Spinal cord (tissue), 10 donors: ENCODE measurements at places on chromosomes 1 and 21. TPM values are rescaled to one million over a fixed set of nuclear protein-coding genes. Genes with fewer than 3 reads are reported as not detected.
A peak's percentile ranks its signal among the peaks of the same experiment; 100 is the strongest.

SH3BGR gene
- 3.4 TPM for total RNA-seq

GRCh38 chr1:197725044-197725443 is 50.2 kb downstream of the DENND1B start:
- H3K4me3 ChIP-seq: no peak overlapping the region
- no peaks in the 10 kb centered on the region for H3K27me3 ChIP-seq
- no peaks in the 10 kb centered on the region for H3K4me1 ChIP-seq
- no peak for DNase-seq
- no peaks in the 10 kb centered on the region for H3K36me3 ChIP-seq

- no peak overlapping the region for H3K4me3 ChIP-seq
- H3K27me3 ChIP-seq: no peaks in the 10 kb centered on the region
- DNase-seq: no peak
- H3K36me3 ChIP-seq: no peaks in the 10 kb centered on the region
- H3K4me1 ChIP-seq: no peaks in the 10 kb centered on the region
Observed at GRCh38 chr1:239947801-239948200, 143.9 kb upstream of the FMN2 start.

- no peaks in the 10 kb centered on the region for H3K27me3 ChIP-seq
- no peak overlapping the region for H3K27ac ChIP-seq
- peaks cover 48% of the 10 kb centered on the region for H3K4me1 ChIP-seq
- H3K36me3 ChIP-seq: peaks cover 22% of the 10 kb centered on the region
Observed at GRCh38 chr1:182601416-182601786, 2.8 kb downstream of the RGS16 start.

GRCh38 chr1:84379138-84379916 is 19.0 kb upstream of the DNASE2B start:
- DNase-seq: no peak
- H3K4me3 ChIP-seq: no peak overlapping the region
- no peaks in the 10 kb centered on the region for H3K4me1 ChIP-seq
- no peaks in the 10 kb centered on the region for H3K36me3 ChIP-seq
- no peak overlapping the region for H3K27ac ChIP-seq

LRRC71 gene
- total RNA-seq: 4.5 TPM

CCDC185 gene
- total RNA-seq: not detected

RGS4 gene
- total RNA-seq: 15.5 TPM

OLIG2 gene
- 44.0 TPM for total RNA-seq

KLHDC8A gene
- total RNA-seq: 12.0 TPM

DPT gene
- 9.4 TPM for total RNA-seq

GRCh38 chr1:99565606-99566289 is 80.2 kb upstream of the PALMD start:
- no peaks in the 10 kb centered on the region for H3K27me3 ChIP-seq
- no peak overlapping the region for H3K27ac ChIP-seq
- H3K36me3 ChIP-seq: no peaks in the 10 kb centered on the region
- H3K4me3 ChIP-seq: no peak overlapping the region
- DNase-seq: no peak

LCE2B gene
- total RNA-seq: not detected

- H3K4me3 ChIP-seq: no peak overlapping the region
- peaks cover 10% of the 10 kb centered on the region for H3K36me3 ChIP-seq
- H3K4me1 ChIP-seq: peaks cover 46% of the 10 kb centered on the region
Observed at GRCh38 chr1:110608247-110608646, 2.1 kb upstream of the KCNA2 start.

- H3K4me3 ChIP-seq: peak within 1 kb of the TSS; percentile 51
- H3K27me3 ChIP-seq: peaks cover 2% of the 10 kb centered on the region
- DNase-seq: no peak
- H3K4me1 ChIP-seq: peaks cover 14% of the 10 kb centered on the region
- H3K36me3 ChIP-seq: no peaks in the 10 kb centered on the region
- peak within 1 kb of the TSS; percentile 26 for H3K27ac ChIP-seq
Observed at GRCh38 chr1:165444897-165445370, at the start of gene RXRG. RXRG (minus strand) TSS chr1:165445126; CDS start chr1:165444893, 233 bp downstream.

PLEKHN1 gene
- total RNA-seq: not detected

DNA sequence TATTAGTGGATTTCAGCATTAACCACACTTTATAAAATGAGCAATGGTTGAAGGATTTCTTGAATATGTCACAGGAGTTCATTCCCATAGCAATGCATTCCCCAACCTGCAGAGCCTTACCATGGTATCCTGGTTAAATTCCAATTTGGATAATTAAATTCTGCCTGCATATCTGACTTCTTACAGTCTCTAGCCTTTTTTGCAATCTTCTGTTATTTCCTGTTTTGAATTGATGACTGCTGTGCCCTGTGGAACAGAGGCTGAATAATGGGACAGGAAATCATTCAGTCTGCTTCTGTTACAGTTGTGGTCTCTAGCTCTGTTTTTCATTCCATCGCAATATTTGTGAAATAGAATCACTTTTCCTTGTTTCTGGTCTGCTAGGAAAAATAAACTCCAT is 1823.9 kb downstream of the PLA2G4A start:
- no peak overlapping the region for H3K4me3 ChIP-seq
- no peaks in the 10 kb centered on the region for H3K27me3 ChIP-seq
- H3K27ac ChIP-seq: no peak overlapping the region
- H3K4me1 ChIP-seq: no peaks in the 10 kb centered on the region
- H3K36me3 ChIP-seq: no peaks in the 10 kb centered on the region

DNA sequence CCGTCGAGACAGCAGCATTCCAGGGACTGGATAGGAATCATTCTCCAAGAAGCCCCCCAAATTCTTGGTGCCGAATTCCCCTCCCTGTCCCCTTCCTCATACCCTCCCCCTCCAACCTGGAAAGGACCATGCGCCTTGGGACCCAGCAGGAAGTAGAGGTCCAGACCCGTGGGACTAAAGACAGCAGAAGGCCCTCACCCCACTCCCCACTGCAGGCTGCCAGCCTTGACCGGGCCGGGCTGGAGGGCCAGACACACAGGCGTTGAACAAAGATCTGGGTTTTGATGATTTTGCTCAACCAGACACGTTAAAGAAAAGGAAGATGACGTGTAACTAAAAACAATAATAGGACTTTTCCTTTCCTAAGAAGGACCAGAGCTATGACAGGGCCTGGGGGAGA is 286.5 kb downstream of the NPHP4 start:
- H3K27ac ChIP-seq: no peak overlapping the region
- no peak overlapping the region for H3K4me3 ChIP-seq
- peaks cover 32% of the 10 kb centered on the region for H3K4me1 ChIP-seq
- H3K27me3 ChIP-seq: no peaks in the 10 kb centered on the region
- H3K36me3 ChIP-seq: no peaks in the 10 kb centered on the region

GRCh38 chr1:13682444-13682843 is 17.5 kb upstream of the PRDM2 start:
- no peaks in the 10 kb centered on the region for H3K27me3 ChIP-seq
- DNase-seq: no peak
- H3K36me3 ChIP-seq: no peaks in the 10 kb centered on the region

WNT3A gene
- total RNA-seq: 0.06 TPM

DNA sequence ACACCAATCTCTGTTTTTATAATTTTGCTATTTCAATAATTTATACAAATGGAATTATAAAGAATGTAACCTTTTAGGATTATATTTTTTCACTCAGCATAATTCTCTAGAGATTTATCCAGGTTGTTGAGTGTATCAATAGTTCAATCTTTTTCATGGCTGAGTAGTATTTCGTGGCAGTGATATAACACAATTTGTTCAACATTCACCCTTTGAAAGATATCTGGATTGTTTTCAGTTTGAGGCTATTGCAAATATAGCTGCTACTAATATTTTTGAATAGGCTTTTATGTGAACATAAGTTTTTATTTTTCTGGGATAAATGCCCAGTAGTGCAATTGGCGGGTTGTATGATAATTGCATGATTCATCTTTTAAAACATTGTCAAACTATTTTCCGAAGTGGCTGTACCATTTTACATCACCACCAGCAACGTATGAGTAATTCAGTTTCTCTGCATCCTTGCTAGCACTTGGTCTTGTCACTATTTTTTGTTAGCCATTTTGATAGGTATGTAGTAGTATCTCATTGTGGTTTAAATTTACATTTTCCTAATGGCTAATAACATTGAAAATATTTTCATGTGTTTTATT is 55.6 kb upstream of the ABCD3 start:
- no peaks in the 10 kb centered on the region for H3K36me3 ChIP-seq
- no peak overlapping the region for H3K4me3 ChIP-seq
- no peak overlapping the region for H3K27ac ChIP-seq
- no peak for DNase-seq
- no peaks in the 10 kb centered on the region for H3K27me3 ChIP-seq

- H3K27me3 ChIP-seq: no peaks in the 10 kb centered on the region
- H3K4me3 ChIP-seq: peak overlapping the region; percentile 47
- peak overlapping the region; percentile 70 for H3K27ac ChIP-seq
Observed at GRCh38 chr21:33402001-33402979, 923 bp upstream of the IFNGR2 start.

DNA sequence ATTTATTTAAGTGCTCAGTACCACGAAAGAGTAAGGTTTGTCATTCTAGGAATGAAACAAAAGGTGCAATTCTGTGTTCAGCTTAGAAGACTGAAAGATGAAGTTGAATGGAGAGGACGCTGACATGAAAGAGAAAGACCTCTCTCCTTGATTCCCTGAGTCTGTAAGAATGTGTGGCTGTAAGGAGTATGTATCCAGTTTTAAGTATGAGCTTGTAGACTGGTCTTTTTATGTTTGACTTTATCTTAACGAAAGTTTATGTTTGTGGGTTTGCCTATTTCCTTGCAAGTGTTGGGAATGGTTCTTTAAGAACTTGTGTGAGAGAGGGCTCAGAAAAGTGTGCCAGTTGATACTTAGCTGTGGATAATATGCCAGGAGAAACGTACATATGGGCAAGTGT is 1.4 kb downstream of the CHD1L start:
- H3K4me3 ChIP-seq: peak overlapping the region; percentile 68

- DNase-seq: no peak
- no peaks in the 10 kb centered on the region for H3K27me3 ChIP-seq
- H3K27ac ChIP-seq: no peak overlapping the region
Observed at GRCh38 chr1:23796466-23797271, 3.9 kb downstream of the GALE start.

DNA sequence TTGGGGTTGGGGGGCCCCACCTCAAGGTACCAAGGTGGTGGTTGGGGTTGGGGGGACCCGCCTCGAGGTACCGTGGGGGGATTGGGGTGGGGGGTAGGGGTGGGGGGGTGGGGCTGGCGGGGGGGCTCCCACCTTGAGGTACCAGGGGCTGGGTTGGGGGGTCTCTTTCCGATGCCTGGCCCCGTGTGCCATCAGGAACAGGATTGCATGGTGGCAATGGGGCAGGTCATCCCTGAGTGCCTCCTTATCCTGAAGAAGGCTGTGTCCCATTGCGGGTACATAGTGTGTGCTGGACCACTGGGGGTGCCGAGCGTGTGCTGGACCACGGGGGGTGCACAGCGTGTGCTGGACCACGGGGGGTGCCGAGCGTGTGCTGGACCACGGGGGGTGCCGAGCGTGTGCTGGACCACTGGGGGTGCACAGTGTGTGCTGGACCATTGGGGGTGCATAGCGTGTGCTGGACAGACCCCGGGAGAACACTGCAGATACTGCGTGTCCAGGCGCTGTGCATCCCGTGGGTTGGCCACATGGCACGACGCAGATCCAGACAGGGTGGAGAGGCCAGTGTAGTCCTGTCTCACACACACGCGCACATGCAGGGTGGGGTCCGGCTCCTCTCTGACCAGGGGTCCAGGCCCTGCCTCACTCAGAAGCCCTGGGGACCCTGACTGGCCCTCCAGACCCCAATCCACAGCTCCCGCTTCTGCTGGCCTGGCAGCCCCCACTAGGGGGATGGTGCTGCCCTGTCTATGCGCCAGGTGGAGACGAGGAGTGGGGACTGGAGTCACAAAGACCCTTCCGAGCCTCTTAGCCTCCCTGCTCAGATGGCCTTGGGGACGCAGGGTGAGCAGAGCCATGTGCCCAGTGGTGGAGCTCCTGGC is 4.2 kb downstream of the SCNN1D start:
- H3K4me1 ChIP-seq: peaks cover 7% of the 10 kb centered on the region
- no peaks in the 10 kb centered on the region for H3K27me3 ChIP-seq
- H3K27ac ChIP-seq: no peak overlapping the region
- peaks cover 28% of the 10 kb centered on the region for H3K36me3 ChIP-seq
- no peak for DNase-seq
- no peak overlapping the region for H3K4me3 ChIP-seq

- H3K4me3 ChIP-seq: no peak overlapping the region
- no peaks in the 10 kb centered on the region for H3K27me3 ChIP-seq
- DNase-seq: no peak
- H3K4me1 ChIP-seq: peaks cover 24% of the 10 kb centered on the region
Observed at GRCh38 chr1:2945821-2946231, 75.4 kb upstream of the ACTRT2 start.

LDLRAD1 gene
- total RNA-seq: not detected

CHI3L1 gene
- total RNA-seq: 1.1 TPM

DNA sequence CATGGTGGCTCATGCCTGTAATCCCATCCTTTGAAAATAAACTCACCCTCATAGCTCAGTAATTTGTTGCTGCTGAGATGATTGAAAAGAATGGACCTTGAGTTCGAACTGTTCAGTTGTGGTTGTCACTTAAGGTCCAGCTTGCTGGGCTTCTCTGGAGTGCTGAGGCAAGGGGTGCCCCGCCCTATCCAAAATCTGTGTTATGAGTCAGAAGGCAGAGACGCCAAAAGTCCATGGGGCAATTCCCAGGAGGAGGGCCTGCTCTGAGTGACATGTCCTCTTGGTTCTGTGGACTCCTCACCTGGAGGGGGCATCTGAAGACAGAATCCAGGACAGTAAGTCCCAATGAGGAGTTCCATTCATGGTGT is 64.8 kb downstream of the MYOM3 start:
- DNase-seq: no peak
- no peak overlapping the region for H3K27ac ChIP-seq
- no peaks in the 10 kb centered on the region for H3K36me3 ChIP-seq
- no peak overlapping the region for H3K4me3 ChIP-seq
- H3K27me3 ChIP-seq: no peaks in the 10 kb centered on the region

- no peak for DNase-seq
- no peak overlapping the region for H3K27ac ChIP-seq
- no peaks in the 10 kb centered on the region for H3K36me3 ChIP-seq
- no peaks in the 10 kb centered on the region for H3K27me3 ChIP-seq
Observed at GRCh38 chr1:14742181-14742980, 143.9 kb downstream of the KAZN start.

DNA sequence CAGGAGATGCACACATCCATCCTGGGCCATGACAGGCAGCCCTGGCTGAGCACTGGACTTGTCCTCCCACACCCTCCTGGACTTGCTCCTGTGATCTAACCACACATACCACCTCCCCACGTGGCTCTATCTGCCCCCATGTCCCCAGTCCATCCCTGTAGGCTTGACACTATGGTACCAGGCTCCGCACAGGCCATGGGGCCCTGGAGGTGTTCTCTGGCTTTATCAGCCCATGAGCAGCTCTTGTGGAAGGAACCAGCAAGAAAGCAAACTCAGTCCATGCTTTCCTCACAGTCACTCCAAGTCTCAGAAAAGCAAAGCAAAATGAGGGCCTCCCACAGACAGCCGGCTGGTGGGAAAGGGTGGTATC is 61.6 kb downstream of the CD46 start:
- no peak overlapping the region for H3K27ac ChIP-seq
- no peaks in the 10 kb centered on the region for H3K27me3 ChIP-seq
- H3K4me1 ChIP-seq: peaks cover 7% of the 10 kb centered on the region
- peaks cover 49% of the 10 kb centered on the region for H3K36me3 ChIP-seq
- DNase-seq: no peak

GRCh38 chr1:79667848-79668696 is 661.5 kb upstream of the ADGRL4 start:
- H3K36me3 ChIP-seq: no peaks in the 10 kb centered on the region
- DNase-seq: no peak
- no peaks in the 10 kb centered on the region for H3K27me3 ChIP-seq
- no peaks in the 10 kb centered on the region for H3K4me1 ChIP-seq
- H3K4me3 ChIP-seq: no peak overlapping the region
